ENCODE measurements at places on chromosomes 3 and 15.
A peak's percentile ranks its signal among the peaks of the same experiment; 100 is the strongest.

- no peak for DNase-seq
Observed at GRCh38 chr15:74340150-74340549, 27.3 kb downstream of the CYP11A1 start.

DNA sequence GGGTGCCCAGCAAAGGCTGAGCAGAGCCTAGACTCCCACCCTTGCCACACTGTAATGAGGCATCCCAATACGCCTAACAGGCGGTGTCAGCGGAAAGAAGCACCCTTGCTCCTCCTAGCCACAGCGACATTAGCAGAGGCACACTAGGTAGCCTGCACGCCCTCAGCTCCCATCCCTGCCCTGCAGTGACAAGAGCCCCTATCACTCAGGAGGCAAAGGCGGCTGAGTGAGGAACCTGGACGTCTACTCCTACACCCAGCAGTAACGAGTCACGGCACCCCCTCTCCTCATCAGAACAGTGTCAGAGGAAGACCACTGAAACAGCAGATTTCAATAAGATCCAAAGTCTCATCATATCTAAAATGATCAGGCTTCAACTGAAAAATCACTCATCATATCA lies 12.0 kb upstream of the MAP6D1 start:
- DNase-seq, result no peak

- DNase-seq, result no peak
Observed at GRCh38 chr3:181052256-181052655, 62.7 kb upstream of the DNAJC19 start.

DNA sequence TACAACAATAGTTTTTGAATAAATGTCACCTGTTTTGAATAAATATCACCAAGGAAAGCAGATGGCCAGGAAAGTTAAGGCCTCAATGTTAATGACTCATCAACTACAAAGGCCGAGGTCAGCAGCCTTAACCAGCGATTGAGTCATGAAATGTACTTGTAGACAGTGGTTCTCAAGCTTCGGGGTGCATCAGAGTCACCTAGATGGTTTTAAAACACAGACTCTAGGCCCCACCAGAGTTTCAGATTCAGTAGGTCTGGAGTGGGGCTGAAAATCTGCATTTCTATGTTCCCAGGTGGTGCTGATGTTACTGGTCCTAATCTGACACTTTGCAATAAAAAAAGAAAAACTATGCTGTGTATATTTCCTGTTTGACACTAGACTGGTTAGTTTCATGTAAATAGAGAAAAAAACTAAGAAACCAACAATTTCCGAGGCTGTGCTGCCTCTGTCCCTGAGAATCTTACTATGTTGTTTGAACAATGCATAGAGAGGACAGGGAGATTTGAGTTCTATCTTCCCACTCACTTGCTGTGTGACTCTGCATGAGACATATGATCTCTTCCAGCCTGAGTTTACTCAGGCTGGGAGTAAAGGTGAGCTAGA lies 9.8 kb downstream of the RAB27A start:
- no peak for DNase-seq

DNA sequence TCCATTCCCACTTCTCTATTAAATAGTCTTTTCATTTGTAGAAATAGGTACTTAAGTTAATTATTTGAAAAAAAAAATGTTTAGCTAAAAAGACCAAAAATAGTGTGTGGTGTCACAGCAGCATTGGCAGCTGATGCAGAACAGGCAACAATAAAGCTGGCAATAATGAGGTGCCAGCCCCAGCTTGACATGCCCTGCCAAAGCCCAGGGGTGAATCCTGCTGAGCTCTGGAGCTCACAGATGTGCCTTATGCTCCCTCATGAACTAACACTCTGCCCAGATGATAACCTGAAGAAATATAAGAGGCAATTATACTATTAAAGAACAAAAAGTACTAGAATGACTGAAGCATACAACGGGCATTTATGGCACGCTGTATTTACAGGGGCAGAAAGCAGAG lies 63.8 kb downstream of the IGSF11 start:
- no peak for DNase-seq

- DNase-seq, result no peak
Observed at GRCh38 chr15:51223771-51224229, 114.6 kb downstream of the CYP19A1 start.

GRCh38 chr3:61861410-61861809 lies 300.0 kb downstream of the PTPRG start:
- DNase-seq, result no peak

DNA sequence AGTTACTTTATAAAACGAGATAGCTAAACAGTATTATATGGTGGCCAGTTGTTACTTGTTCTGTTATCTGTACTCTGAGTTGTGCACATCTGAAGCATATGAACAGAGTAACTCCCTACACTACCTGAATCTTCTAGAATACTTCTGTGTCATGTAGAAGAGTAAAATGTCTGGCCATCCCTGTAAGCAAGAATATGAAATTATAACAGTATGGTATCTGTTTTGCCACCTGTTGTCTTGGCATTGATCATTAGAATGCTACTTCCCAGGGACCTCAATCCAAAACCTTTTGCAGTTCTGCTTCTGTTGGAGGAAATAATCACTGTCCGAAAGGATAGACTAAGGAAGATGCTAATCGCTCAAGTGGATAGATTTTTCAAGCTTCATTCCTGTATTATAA lies 1.9 kb downstream of the TEX9 start:
- DNase-seq, result no peak

- DNase-seq, result no peak
Observed at GRCh38 chr3:115169808-115170207, 22.7 kb upstream of the ZBTB20 start.

DNA sequence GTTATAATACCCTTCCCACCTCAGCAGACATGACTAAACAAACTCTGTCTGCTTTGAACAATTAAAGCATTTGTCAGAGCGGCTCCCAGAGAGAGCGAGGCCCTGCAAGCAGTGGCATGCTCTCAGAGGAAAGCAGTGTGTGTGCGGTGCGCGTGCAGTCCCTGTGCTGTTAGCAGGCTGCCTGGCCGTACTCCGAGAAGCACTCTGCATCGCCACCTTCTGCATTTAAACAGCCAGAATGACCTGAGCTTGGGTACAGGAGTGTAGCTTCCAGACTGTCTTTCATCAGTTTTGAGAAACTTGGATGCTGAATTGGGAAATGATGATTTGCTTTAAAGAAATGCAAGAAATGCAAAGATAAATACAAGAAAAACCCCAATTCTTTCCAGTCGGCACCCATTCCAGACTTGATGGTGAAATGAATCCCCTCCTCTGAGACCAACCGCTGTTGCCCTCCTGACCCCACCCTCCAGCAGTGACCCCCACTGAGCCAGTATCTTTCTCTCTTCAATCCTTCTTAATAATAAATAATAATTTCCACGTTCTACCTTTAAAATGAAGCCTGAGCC lies 113.5 kb downstream of the VGLL4 start:
- DNase-seq, result no peak

GRCh38 chr15:70072479-70072878 lies 25.2 kb downstream of the TLE3 start:
- no peak for DNase-seq

DNA sequence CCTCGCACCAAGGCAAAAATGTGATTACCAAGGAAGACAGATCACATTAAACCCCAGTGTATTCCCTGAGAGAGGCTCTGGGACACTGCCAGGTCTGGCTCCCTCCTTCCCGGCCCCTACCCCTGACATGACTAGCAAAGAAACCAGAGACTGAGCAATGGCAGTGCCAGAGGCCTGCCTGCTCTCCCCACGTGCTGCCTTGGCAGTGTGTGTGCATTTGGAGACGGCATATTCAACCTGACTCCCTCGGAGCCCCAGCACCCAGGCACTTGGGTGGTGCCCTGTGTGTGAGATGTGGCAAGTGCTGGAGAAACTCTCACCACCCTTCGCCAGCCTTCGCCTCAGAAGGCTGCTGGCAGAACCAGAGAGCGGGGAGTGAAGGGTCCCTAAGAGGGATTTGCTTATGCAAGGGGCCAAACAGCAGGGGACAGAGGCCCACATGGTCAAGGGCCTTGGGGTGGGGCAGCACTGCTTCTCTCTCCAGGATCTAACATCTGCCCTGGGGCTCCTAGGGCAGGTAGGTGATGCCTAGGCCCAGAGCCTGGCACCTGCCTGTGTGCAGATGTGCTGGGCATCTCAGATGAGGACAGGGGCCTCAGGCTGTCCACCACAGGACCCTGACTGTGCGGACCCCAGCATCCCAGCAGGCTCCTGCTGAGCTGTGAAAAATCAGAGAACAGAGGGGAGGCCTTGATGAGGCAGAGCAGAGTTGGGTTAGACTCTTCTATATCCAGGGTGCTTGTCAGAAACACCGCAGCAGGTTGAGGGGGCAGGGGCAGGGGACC lies 23.6 kb upstream of the PLXNA1 start:
- no peak for DNase-seq

GRCh38 chr3:37952564-37952963 lies 38.0 kb upstream of the VILL start:
- DNase-seq, result no peak

GRCh38 chr3:167228135-167228534 lies 152.0 kb downstream of the ZBBX start:
- no peak for DNase-seq

DNA sequence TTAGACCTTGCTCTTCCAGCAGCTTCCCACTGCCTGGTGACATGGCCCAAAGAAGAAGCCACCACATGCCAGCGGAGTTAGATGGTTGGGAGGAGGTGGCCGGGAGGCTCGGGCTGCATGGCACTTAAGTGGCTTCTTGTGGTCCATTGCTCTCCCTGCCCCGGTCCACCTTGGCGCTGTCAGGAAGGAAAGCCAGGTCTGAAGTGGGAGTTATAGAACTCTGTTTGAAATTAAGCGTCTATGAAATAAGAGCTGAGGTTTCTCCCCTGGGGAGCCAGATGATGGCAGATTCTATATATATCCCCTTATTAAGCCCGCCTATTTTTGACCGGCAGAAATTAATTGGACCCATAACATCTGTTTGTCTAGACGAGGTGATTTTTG lies 61.2 kb downstream of the ITGA11 start:
- DNase-seq, result no peak

DNA sequence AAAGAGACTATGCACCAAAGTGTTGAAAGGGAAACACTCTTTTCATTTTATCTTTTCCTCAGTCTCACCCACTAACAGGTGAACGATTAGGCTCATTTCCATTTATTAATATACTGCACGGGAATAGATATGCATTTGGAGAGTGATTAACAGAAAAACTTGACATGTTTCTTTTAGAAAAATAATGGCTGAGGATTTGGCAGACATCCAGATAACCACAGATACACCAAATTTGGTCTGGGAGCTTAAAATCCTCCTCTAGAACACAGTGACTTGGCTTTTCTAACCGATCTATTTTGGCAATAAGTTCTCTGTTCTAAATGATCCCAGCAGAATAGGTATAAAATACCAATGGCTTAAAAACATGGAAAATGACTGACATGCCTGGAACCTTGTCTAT lies 459.3 kb upstream of the SGO1 start:
- no peak for DNase-seq

DNA sequence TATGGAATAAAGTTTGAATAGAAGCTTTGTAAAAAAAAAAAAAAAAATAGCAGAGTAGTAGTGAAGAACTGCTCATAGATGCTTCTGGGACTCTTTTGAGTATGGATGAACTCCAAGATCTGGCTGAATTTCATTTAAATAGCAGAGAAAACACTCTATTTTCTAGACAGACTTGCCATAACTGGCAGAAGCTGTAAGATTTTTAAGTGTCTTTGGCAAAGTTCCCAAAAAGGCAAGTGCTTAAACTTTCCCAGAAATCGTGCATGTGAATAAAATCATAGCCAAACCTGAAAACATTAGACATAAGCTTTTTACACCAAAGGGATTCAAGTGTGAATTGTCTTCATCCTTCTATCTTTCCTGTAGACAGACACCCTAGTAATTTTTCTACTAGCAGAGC lies 110.3 kb upstream of the MITF start:
- DNase-seq, result peak; percentile 77

DNA sequence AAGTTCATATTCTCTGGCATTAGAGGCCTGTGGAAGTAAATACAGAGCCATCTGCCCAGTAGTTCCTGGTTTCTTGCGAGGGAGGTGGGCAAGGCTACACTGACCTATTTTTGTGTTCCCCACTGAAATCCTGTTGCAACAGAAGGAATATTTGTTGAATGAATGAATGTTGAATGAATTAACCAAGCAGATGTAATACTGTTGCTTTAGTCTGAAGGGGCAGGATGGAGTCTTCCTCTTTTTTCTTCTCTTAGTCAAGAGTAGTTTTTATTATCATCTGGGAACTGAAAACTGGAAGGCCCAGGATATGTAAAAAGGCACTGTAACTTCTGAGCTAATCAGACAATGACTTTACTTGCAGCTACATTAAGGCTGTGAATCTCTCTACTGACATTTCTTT lies 17.1 kb downstream of the BLOC1S6 start:
- DNase-seq, result no peak

GRCh38 chr3:151085889-151086483 lies 522 bp downstream of the MED12L start:
- no peak for DNase-seq

GRCh38 chr15:99992611-99993231 lies 259.5 kb upstream of the LYSMD4 start:
- no peak for DNase-seq

- no peak for DNase-seq
Observed at GRCh38 chr3:135800071-135800549, 165.4 kb upstream of the PPP2R3A start.

GRCh38 chr3:191087391-191087790 lies 111.7 kb upstream of the OSTN start:
- no peak for DNase-seq

DNA sequence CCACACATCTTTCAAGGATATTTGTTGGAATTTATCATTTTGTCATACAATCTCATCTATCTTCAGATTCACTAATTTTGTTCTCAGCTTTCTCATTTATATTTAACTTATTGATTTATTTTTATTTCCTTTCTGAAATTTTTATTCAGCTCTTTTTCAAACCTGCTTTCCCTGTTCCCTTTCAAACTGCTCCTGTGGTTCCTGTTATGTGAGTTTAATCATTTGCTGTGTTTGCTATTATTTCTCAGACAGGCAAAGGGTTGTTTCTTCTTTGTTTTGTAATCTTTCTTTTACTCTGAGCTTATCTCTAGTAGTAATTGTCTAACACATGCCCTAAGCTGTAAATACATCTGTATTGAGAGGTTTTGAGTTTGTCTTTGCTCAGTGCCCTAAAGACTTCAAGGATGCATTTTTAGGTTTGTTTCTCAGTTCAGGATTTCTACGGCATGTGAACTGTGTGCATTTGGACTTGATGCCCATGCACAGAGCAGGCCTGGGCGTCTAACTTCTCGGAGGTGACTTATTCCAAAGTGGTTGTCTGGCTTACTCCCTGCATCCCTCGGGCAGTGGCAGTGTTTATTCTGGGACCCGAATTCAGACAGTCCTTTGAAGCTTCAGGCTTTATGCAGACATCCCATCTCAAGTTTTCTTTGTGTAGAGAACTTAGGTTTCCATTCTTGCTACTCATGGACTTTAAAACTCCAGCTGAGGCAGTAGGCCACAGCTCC lies 155.0 kb upstream of the TRIM42 start:
- DNase-seq, result no peak

DNA sequence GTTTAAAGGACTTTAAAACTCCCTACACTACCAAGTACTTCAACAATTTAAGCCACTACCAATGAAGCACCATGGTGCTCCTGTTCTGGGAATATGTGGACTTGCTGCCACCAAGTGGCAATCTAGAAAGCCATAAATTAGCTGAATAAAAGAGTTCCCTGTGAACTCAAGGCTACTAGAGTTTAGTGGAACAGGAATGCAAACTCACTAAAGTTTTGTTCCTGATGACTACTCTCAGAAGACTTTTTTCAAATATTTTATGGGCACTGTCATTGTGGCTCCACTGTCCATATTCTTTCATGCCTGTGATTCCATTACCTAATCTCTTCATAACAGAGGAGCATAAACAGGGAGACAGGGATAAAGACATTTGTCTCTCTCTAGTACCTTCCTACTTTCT lies 63.9 kb downstream of the TMCC1 start:
- DNase-seq, result peak; percentile 58

- DNase-seq, result no peak
Observed at GRCh38 chr3:129689036-129689435, 82.6 kb upstream of the PLXND1 start.

Data from right lung (tissue), 10 donors.